ENCODE measurements at places on chromosomes 1 and 21.
A peak's percentile ranks its signal among the peaks of the same experiment; 100 is the strongest.

GRCh38 chr1:154240294-154240833 is 19.6 kb downstream of the UBAP2L start:
- DNase-seq: no peak

- no peak for DNase-seq
Observed at GRCh38 chr1:19793360-19794046, 6.2 kb downstream of the TMCO4 start.

DNA sequence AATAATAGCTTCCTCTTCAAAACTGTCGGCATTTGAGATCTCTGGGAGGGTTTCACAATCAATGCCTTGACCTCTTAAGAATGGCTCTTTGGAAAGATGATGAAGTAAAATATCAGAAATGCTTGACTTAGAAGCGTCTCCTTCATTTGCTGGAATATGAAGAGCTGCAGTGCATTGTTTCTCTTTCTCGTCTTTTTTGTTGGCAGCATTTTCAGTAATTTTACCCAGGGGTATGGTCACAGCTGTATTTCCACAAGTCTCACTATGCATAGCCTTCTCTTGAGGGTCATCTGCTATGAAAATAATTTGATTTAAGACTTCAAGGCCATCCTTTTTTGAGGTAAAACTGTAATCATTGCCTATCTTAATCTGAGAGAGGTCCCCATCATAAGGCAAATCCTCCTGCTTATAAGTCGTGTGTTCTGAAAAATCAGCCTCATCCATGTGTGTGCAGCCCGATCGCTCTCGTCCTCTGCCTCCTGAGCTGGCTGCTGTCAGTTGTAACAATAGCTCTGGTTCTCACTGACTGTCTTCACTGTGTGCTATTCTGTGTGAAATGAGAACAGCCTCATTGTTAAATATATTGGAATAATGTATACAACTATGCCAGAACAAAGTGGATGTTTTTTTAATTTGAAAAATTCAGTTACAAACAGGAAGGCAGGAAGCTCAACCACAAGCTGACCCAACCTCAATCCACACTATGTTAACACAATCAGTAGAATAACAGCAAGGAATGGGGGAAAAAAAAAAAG is 4.5 kb downstream of the AKNAD1 start:
- DNase-seq: peak; percentile 68

DNA sequence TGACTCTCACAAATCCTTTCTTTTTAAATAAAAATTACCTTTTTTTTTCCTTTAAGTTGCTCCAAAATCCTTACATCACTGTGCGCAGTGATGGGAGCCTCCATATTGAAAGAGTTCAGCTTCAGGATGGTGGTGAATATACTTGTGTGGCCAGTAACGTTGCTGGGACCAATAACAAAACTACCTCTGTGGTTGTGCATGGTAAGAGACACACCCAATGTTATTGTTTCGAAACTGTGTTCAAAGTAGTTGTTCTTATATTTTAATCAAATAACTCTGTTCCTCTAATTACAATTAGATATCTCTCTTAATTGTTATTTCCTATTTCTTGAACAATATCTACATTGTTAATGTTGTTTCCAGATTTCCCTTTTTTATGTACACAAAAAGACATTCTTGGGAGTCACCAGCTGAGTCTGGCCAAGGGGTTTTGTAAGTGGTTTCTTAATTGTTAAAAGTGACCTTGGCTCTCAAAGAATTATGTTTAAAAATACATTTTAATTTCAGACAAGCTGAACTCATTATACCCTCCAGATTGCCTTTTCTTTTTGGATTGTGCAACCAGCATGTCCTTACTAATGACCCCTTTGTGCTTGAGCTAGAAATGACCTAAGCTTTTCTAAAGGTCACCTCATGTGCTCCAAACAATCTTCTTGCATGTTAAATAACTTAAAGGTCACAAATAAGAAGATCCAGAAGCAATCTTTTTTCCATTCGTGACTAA is 250.1 kb downstream of the HMCN1 start:
- DNase-seq: no peak

GRCh38 chr1:90614872-90615271 is 102.2 kb downstream of the BARHL2 start:
- DNase-seq: peak; percentile 34
